ENCODE measurements at places on chromosomes 2 and 18.

- no peak for DNase-seq
Observed at GRCh38 chr2:140067661-140068060, 1287.5 kb upstream of the NXPH2 start.

DNA sequence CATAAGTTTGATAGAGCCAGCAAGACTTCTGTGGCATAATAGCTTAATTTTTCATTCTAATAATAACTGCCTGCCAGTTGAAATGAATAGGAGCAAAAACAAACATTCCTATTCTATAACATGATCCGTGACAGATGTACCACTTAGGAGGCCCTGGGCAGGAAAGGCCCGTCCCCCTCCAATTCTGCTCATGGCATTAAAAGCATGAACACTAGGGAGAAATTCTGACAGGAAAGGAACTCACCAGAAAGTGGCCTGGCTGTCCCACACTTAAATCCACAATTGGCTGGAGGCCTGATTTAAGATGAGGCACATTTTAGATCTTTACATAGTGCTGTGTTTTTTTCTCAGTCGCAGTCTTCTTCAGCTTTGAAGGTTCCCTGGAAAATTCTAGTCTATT, 261.9 kb upstream of the ETAA1 start:
- no peak for DNase-seq

DNA sequence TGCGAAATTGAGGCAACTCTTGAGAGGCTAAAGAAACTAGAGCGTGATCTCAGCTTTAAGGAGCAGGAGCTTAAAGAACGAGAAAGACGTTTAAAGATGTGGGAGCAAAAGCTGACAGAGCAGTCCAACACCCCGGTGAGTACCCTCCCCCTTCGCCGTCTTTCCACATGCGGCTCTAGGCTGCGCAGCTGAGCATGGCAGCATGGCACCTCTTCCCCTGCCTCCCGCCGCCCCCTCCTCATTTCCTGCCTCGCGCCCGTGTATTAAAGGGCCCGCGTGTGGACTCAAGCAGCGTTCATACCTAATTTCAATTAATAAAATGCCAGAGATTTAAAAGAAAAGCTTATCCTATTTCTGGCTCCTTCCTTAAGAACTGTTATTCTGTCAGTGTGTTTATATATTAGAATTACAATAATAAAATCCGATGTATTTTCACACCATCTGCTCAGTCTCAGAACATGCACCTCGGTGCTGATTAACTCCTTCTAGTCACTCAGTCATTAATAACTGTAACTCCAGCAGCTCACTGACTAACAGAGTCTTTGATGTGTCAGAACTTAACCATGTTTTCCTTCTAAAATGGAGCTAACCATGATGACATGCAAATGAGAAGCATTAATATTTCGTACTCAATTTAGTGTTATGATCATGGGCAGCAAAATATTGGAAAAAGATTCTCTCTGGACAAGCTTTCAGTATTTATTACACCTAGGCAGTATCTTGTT, 137.4 kb upstream of the CDCA7 start:
- no peak for DNase-seq

GRCh38 chr2:241863536-241863954, 4.9 kb upstream of the PDCD1 start:
- DNase-seq, result peak; percentile 75

- no peak for DNase-seq
Observed at GRCh38 chr2:172195836-172196376, 93.2 kb upstream of the DLX2 start.

DNA sequence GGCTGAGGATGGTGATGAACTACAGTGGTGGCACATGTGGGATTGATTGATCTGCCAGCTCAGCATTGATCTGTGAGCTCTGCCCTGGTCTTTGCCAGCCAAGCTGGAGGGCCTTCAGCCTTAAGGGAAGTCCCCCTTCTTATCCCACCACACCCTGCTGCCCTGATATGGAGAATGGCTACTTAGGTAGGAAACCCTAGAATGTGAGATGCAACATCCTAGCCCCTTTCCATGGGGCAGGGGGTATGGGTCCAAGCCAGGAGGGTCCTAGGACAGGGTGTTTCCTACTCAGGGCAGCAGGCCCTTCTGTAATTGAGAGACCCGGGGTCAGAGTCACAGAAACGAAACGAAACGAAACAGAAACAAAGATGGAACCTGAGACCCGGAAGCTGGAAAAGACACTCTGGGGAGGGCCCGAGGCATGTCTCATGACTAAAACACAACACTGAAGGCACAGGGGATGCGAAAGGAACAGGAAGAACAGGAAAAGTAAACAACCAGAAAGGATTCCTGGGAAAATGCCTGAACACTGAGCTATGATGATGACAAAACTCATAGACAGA, 16.9 kb upstream of the SULT1C2 start:
- no peak for DNase-seq

GRCh38 chr2:24543252-24543651, 52.2 kb downstream of the NCOA1 start:
- DNase-seq, result no peak

DNA sequence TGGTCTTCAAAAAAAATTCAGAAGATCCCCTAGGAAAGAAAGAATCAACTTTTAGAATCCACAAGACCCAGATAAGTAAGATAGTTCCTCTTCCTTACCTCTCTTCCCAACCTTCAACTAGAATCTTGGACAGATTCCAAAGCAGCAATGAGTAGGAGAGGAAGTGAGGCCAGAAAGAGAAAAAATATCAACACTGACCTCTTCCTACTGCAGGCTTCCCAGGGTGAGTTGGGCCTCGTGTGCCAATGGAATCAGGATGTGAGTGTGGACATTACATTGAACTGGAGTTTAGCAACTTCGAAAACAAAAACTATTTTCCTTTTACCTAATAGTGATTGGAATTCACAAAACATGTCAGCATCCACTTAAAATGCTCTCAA, 102.5 kb upstream of the PIEZO2 start:
- DNase-seq, result no peak

DNA sequence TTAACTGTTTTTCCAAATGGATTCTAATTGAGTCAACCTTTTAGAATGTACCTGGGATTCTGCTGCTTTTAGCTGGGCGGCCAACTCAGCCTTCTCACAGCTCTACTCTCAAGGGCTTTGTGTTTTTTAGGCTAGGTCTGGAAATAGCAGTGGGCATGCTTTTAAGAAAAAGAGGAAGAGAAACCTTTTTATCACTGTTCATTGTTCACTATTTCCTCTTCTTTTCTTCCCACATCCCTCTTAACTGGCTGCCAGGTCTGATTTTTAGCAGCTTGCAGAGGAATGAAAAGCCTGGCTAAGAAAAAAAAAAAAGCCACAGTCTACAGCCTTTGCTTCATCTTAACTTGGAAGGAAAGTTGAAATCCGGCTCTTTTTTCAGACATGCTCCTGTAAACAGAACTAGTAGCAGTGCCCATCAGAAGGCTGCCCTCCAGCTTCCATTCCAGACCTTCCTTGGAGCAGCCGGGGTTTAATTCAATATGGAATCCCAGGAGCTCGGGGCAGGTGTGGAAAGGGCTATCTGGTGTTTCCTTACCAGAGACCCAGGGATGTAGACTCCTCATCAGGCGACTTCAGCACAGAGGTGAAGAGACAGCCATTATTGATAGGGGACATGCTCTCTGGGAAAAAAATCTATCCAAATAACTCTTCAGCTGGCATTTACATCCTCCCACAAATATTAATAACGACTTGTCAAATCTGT, 230.7 kb downstream of the MYO3B start:
- no peak for DNase-seq

DNA sequence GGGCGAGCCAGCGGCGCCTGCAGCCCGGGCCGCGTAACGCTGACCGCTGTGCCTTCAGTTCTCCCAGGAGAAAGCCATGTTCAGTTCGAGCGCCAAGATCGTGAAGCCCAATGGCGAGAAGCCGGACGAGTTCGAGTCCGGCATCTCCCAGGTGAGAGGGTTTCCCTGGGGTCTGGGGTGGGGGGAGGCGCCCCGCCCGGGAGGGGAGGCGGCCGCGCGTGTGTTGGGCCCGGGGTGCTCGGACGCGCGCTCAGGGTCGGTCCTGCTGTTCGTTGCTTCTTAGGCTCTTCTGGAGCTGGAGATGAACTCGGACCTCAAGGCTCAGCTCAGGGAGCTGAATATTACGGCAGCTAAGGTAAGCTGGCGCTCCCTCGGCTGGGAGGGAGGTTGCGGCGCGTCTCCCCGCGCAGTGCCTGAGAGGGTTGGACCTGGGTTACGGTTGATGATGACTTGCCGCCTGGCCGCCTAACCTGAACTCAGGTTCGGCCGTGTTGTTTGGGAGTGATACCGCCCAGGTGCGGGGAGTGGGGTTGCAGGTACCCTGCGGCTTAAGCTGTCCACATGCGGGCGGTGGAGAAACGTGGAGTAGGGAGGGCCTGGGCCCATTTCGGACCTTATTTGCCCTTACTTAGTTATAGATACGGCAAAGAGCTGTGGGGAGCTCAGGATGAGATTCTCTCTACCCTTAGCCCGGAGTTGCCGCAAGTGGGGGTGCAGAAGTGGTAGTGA, 638 bp downstream of the RPS7 start:
- no peak for DNase-seq

DNA sequence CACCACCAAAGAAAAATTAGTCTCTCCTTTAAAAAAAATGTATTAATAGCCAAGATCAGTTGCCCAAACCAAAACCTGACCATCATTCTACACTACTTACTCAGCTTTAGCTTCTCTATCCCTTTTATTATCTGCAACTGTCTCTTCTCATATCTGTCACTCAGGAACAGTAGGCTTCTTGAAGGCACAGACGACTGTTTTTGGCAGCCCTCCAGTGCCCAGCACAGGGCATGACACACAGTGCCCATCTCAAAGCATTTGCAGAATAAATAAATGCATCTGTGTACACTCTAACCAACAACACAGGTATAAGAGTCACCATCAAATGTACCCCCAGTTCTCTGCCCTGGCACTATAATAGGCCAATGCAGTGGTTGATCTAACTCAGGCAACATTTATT, 117.2 kb downstream of the UXS1 start:
- DNase-seq, result no peak

DNA sequence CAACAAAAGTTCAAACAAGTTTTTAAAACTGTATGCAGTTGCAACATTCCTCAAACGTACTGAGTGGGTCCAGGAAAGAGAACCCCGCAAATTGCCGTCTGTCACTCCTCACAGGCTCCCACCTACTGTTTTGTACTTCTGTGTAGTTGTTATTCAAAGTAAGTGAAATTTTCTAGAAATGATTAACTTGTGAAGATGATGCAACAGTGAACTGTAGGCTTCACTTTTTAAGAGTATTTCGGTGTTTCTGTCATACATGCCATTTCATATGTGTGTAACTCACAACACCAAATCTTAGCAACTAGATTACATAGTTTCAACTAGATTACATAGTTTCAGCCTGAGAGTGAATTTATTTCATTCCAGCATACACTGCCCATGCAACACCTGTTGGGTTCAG, 226.0 kb upstream of the TANK start:
- DNase-seq, result no peak

GRCh38 chr2:177282181-177282641, 17.7 kb upstream of the NFE2L2 start:
- DNase-seq, result no peak

DNA sequence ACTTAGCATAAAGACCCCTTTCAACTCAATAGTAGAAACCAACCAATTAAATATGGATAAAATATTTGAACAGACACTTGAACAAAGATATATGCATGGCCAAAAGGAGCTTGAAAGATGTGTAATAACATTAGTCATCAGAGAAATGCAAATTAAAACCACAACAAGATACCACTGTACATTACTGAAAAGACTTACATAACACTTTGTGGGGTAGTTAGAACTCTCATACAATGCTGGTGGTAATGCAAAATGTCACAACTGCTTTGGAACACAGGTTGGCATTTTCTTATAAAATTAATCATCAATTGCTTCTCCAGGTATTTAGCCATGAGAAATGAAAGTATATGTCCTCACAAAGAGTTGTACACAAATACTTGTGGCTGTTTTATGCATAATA, 60.7 kb downstream of the TTC27 start:
- no peak for DNase-seq
